G401 (cell line): ENCODE measurements at places on chromosomes 3 and 15. TPM values are rescaled to one million over a fixed set of nuclear protein-coding genes. Genes with fewer than 3 reads are reported as not detected.

The SYNPR gene
- total RNA-seq: not detected in 2 replicates

The CD200R1 gene
- total RNA-seq: not detected in 2 replicates

The RBP2 gene
- not detected in 2 replicates for total RNA-seq

DNA sequence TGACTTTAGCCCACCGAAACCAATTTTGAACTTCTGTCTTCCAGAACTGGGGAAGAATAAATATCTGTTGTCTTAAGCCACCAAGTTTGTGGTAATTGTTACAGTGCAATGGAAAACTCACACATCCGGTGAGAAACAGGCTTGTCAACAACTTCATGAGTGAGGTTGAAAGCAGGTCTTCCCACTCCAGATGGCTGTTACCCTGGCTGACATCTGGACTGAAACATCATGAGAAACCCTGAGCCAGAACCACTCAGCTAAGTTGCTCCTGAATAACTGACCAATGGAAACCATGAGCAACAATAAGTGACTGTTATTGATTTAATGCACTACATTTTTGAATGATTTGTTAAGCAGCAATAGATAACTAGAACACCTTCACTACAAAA, 10.3 kb downstream of the ACSBG1 start:
- no peak for DNase-seq

GRCh38 chr3:193734737-193735366, 141.8 kb downstream of the OPA1 start:
- DNase-seq: no peak

DNA sequence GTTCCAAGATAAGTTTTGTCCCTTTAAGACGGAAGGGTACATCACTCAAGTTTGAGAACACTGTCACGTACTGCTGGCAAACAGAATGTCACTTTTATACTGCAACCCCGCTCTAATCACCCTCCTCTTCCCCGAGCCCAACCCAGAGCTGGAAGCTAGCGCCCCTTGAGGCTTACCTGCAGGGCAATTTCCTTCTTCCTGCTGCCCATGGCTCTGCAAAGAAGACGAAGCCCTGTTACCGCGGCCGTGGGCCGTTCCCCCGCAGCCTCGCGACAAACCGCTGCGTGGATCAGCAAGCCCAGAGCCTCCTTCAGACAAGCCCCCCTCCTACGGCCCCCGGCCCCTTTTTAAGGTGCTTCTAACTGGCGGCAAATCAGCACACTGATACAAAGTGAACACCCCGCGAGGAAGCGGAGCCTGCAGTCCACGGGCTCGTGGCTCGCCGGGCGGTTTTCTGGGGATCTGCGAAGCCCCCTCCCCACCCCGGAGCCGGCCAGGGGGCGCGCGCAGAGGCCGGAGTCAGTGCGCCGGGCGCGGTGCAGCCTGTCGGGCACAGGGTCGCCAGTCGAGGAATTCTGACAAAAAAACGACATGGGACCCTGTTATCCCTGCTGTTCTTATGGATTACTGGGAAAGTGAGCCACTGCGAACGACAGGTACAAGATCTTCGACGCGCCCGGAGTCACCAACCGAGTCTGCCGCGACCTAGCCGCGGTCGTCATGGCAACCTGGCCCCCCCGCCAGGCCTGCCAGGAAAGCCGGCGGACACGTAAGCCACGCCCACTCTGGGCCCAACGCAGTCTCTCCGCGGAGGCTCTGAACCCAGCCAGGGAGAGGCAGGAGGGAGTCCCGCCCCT, at the start of gene NME9:
Gene NME9 (minus strand): TSS at position 725 of the 857 bp plus-strand sequence. CDS start 516 bp downstream, at position 209.
- DNase-seq: peak; percentile 97

- DNase-seq: peak; percentile 10
Measured at GRCh38 chr3:145094355-145094941, 1066.5 kb downstream of the PLOD2 start.

- DNase-seq: peak; percentile 8
Measured at GRCh38 chr3:28287046-28287445, 45.6 kb downstream of the CMC1 start.

GRCh38 chr3:45234250-45234649, 8.2 kb upstream of the TMEM158 start:
- DNase-seq: no peak

DNA sequence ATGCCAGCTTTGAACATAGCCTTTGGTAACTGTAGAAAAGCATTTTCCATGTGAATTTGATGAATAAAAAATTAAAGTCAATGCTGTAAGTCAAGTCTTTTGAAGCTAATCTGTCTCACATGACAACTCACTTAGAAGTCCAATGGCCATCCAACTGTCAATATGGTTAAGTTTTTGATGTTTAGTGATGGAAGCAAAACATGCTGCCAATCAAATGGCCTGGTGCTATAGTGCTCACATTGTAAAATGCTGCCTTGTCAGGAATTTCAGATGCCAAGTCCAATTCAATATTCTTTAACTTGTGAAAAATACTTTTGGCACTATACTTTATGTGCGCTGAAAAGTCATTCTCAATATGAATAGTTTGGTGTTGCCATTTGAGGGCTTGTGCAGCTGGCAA, 1361.8 kb upstream of the ALCAM start:
- no peak for DNase-seq

- DNase-seq: no peak
Measured at GRCh38 chr3:74992898-74993297, 378.4 kb upstream of the CNTN3 start.

GRCh38 chr15:42092398-42093318, 1.7 kb downstream of the PLA2G4D start:
- peak; percentile 18 for DNase-seq

GRCh38 chr3:15023719-15024118, 41.4 kb downstream of the MRPS25 start:
- DNase-seq: no peak

- no peak for DNase-seq
Measured at GRCh38 chr3:34361921-34362320, 563.5 kb downstream of the PDCD6IP start.

DNA sequence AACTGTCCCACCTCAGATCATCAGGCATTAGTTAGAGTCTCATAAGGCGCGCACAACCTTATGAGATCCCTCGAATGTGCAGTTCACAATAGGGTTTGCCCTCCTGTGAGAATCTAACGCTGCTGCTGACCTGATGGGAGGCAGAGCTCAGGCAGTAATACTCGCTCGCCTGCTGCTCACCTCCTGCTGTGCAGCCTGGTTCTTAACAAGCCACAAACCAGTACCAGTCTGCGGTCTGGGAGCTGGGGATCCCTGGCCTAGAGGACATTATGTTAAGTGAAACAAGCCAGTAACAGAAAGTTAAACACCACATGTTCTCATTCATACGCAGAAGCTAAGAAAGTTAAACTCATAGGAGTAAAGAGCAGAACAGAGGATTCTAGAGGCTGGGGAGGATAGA, 47.0 kb downstream of the MAP3K13 start:
- no peak for DNase-seq

GRCh38 chr3:154969366-154969765, 110.8 kb upstream of the MME start:
- DNase-seq: no peak

DNA sequence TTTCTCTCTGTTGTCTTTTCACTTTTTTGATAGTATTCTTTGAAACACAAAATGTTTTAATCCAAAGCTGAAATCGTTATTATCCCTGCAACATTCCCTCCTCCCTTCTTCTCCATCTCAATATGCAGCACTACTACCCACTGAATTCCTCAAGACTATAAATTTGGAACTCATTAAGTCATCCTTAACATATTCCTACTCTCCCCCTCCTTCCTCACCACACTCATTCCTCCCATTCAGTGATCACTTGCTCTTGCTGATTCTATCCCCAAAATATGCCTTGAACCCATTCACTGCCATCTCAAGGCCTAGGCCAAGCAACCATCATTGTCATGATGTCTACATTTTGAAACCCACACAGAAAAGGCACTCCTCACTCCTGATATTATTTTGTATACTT, 2.4 kb upstream of the PIK3R4 start:
- DNase-seq: peak; percentile 26

GRCh38 chr3:128170866-128171516, 17.7 kb downstream of the EEFSEC start:
- DNase-seq: peak; percentile 59
